ENCODE measurements at places on chromosomes 4 and X.

DNA sequence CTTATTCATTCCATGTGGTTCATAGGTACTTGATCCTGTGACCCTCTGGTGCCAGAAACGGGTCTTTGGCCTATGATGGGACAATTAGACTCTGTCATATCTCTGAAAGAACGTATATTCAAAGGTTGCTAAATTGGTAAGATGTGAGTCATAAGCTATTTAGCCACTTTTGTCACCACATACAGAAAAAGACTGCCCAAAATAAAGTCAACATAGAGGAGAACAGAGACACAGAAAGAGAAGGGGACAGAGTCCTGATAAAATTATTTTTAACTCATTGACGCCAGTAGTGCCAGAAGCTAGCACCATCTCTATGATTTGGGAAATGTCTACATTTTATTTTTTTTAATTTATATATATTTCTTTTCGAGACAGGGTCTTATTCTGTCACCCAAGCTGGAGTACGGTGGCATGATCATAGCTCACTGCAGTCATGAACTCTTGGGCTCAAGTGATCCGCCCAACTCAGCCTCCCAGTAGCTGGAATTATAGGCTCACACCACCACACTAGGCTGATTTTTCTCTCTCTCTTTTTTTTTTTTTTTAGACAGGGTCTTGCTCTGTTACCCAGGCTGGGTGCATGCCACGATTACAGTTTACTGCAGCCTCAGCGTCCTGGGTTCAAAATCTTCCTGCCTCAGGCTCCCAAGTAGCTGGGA lies 92.1 kb upstream of the COX18 start:
- DNase-seq = no peak

GRCh38 chr4:73851293-73851692 lies 1.8 kb upstream of the PF4V1 start:
- DNase-seq = no peak

GRCh38 chr4:11469650-11470437 lies 41.1 kb upstream of the HS3ST1 start:
- no peak for DNase-seq

DNA sequence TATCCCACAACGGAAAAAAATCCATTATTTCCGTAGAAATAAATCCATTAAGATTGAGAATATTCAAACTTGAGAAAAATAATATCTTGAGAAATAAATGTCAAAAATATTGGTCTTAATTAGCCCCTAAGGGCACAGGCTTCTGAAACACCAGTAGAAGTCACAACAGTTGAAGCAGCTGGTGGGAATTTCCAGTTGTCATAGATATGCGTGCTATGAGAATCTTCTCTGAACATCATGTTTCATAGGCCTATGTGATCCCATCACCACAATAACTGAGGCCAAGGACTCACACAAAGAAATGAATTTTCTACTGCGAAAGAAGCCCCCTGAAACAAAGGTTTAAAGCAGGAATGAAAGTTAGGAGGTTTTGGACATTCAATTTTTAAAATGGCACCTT lies 292.0 kb downstream of the DTHD1 start:
- DNase-seq = no peak

DNA sequence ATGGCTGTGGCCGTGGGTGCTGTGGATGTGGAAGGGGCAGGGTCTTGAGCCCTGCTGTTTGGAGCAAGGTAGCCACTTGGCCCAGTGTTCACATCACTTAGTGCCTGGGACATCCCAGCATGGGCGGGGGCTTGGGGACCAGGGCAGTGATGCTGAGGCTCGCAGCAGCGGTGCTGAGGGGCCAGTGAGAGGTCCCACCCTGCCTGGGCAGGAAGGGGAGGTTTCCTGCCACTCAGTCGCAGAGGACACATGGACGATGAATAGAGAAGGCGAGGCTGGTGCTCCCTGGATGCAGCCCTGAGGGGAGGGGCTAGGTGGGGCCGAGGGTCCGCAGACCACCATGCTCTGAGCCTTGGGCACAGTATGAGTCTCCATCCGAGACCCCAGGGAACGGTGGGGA lies 25.7 kb downstream of the DOK7 start:
- no peak for DNase-seq

DNA sequence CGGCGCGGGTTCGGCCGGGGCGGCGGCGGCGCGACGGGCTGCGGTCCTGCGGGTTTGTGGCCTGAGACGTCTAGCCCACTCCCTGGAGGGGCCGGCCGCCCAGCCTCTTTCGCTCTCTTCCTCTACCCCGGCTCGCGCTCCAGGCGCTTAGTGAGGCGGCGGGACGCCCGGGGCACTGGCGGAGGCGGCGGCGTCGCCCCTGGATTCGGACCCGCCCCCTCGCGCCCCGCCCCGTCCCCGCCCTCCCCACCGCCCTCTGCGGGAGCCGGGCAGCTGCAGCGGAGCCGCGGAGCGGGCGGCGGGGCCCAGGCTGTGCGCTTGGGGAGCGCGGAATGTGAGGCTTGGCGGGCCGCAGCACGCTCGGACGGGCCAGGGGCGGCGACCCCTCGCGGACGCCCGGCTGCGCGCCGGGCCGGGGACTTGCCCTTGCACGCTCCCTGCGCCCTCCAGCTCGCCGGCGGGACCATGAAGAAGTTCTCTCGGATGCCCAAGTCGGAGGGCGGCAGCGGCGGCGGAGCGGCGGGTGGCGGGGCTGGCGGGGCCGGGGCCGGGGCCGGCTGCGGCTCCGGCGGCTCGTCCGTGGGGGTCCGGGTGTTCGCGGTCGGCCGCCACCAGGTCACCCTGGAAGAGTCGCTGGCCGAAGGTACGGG lies at the start of gene BMP2K:
Gene BMP2K (plus strand): TSS at position 272 of the 650 bp plus-strand sequence. CDS start 194 bp downstream, at position 466.
- DNase-seq = peak; percentile 56

GRCh38 chr4:121696170-121696580 lies 605 bp downstream of the ANXA5 start:
- DNase-seq = peak; percentile 88

DNA sequence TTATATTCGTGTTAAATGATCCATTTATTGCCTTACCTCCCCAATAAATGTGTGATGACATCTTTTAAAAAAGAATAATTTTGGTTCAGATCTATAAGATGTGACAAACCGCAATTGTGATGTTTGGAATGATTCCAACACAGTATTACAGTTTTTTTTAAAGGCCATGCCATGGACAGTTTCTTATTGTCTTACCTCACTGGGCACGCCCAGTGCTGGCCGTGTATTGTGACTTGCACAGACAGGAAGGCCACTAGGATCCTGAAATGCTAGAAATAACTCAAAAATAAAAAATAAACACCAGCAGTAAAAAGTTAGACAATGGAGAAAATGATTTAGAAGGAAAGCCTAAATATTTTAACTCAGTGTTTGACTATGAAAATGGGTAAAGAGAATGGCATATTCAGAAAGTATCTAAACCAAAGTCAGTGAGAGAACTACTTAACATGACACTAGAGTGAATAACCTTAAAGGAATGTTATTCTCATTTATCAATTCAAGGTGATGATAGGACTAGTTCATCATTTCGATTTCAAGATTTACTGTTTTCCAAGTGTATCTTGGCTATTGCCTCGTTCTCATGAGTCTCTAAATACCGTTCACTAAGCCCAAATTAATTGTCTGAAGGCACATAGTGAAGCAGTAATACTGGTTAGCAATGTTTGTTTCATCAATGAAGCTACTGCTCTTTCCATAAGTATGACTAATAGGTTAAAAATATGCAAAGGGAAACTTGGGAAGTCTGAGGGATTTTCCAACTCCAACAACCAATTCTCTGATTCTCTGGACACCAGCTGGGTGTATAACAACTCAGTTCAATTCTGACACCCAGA lies 46.1 kb upstream of the VEGFC start:
- DNase-seq = peak; percentile 36

DNA sequence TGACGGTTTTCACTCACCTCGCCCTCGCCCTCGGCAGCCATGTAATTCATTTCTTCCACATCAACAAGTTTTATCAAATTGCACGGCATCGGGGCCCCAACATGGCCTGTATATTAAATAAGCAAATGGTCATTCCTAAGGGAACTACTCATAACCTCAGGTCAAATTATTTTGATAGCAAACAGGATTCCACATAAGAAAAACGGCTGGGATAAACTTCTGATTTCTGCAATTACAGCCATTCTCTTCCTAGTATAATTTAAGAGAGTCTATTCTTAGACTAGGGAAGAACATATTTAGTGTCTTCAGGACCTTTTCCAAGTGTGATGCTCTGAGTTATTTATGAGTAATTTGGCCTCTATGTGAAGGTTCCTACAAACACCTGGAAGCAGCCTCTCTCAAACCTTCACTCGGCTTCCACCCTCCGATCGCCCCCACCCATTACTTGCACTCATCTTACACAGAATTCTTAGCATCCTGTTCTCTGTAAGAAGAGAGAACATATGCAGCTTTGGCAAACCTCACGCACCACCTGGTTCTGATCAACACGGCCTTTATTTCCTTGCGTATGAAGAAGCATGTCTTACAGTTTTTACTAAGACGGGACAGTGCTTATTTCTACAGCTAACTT lies 29.4 kb upstream of the CENPU start:
- no peak for DNase-seq

GRCh38 chr4:168859888-168860694 lies 150.0 kb downstream of the CBR4 start:
- no peak for DNase-seq

DNA sequence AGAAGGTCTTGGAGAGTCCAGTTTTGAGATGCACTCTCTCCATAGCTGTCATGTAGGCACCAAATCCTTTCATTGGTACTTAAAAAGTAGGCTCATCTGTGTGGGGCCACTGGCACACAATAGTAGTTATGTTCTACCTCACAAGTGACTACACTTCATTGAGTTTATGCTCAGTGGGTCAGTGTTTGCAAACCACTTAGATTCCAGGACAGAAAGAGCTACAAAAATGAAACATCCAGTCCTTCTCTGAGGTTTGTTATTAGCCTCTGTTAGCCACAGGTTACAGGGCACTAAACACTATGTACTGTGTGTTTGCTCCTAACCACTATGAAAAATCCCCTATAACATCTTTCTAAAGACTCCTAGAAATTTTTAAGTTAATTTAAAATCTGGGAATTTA lies 13.8 kb downstream of the RAB28 start:
- DNase-seq = no peak

- DNase-seq = peak; percentile 4
These were observed 79.8 kb upstream of the GPM6A start for GRCh38 chr4:175891851-175892250.

DNA sequence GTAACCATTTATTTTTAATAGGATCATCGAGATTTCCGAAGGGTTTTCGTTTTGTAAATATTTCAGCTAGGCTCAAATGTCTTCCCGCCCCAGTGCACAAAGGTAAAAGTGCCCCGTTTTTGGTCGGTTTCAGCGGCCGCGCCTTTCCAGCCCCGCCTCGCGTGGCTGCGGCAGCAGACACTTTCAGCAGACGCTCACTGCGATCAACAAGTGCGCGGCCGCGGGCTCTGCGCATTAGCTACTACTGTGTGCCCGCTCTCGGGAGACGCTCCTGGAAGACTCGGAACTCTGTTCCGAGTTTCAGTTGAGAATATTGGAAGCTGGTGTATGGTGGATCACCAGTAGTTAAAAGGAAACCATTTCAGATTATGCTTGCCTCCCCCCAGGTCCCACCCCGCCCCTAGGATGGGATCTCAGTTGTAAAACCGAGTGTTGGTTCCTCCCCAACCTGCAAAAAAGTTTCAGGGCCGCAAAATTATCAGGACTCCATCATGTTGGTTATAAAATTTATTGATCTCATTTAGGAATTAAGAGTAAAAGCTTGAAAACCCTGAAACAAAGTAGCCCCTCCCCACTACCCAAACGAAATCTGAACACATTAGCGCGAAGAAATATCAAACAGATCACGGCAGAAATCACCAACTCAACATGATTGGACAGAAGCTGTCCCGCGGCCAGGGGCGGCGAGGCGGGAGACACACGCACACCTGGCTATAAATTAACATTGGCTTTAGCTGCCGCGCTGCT lies 2.2 kb downstream of the SOX3 start:
- DNase-seq = no peak

- DNase-seq = peak; percentile 92
These were observed 49.6 kb downstream of the LNX1 start for GRCh38 chr4:53541577-53542206.

GRCh38 chr4:157655096-157655809 lies 434.7 kb downstream of the GRIA2 start:
- DNase-seq = no peak

GRCh38 chr4:4555916-4556315 lies 14.1 kb upstream of the STX18 start:
- DNase-seq = peak; percentile 43

GRCh38 chr4:90209922-90210321 lies 82.7 kb downstream of the CCSER1 start:
- no peak for DNase-seq

GRCh38 chr4:10072420-10073017 lies 44.1 kb downstream of the WDR1 start:
- no peak for DNase-seq

GRCh38 chr4:46648088-46648744 lies 258.3 kb upstream of the GABRA2 start:
- no peak for DNase-seq
